Osteoblast (primary cell): ENCODE measurements at places on chromosomes 13 and 19. TPM values are rescaled to one million over a fixed set of nuclear protein-coding genes. Genes with fewer than 3 reads are reported as not detected.

GRCh38 chr19:39166571-39167391 is 30.0 kb upstream of the NCCRP1 start:
- H3K27ac ChIP-seq: no peak overlapping the region
- H3K4me1 ChIP-seq: no peaks in the 10 kb centered on the region
- peaks cover 10% of the 10 kb centered on the region for H3K36me3 ChIP-seq
- DNase-seq: peak; percentile 82
- no peaks in the 10 kb centered on the region for H3K27me3 ChIP-seq

DNA sequence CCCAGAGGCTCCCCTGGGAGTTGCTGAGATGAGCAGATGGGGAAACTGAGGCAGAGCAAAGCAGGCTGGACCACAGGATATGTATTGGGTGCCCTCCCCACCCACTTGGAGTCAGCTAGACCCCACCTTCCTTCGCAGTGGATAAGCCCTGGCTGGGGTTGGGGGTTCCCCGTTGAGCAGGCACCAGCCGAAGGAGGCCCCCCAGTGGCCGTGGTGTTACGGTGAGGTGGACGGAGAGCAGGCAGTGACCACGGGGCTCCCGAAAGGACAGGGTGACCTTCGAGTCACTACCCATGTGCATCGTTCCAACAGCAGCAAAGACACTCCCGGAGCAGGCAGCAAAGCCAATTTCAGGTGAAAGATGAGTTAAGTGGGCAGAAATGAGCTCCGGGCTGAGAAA is 62.4 kb upstream of the ADGRE5 start:
- no peak overlapping the region for H3K27ac ChIP-seq
- H3K36me3 ChIP-seq: no peaks in the 10 kb centered on the region
- no peaks in the 10 kb centered on the region for H3K27me3 ChIP-seq

Gene ZNF726
- 1.8 and 2.1 TPM in 2 replicates for total RNA-seq

Gene TUBB4A
- not detected in 2 replicates for total RNA-seq

Gene ZNF813
- 3.6 and 4.4 TPM in 2 replicates for total RNA-seq
